A549 treated with CORT108297 at 1 μM for 4 hours (cell line): ENCODE measurements at places on chromosomes 4 and X. TPM values are rescaled to one million over a fixed set of nuclear protein-coding genes. Genes with fewer than 3 reads are reported as not detected.

ALB gene
- not detected in 5 replicates for total RNA-seq

SPANXA1 gene
- total RNA-seq = 0.16 to 0.42 TPM (median 0.18 TPM) in 3 of 5 replicates, not detected in the others

SMARCAD1 gene
- 10.0 to 14.2 TPM (median 12.2 TPM) in 5 replicates for total RNA-seq

UGT2B15 gene
- 0.05 to 0.07 TPM (median 0.05 TPM) in 4 of 5 replicates, not detected in the other for total RNA-seq

MSX1 gene
- total RNA-seq = 5.6 to 11.8 TPM (median 9.9 TPM) in 5 replicates

MUC7 gene
- total RNA-seq = not detected in 5 replicates

BEND4 gene
- 0.05 TPM in 1 of 5 replicates, not detected in the others for total RNA-seq

PRICKLE3 gene
- total RNA-seq = 15.1 to 22.0 TPM (median 20.1 TPM) in 5 replicates

UCHL1 gene
- 963 to 1,029 TPM (median 989 TPM) in 5 replicates for total RNA-seq

SMIM10 gene
- total RNA-seq = 0.05 to 0.14 TPM (median 0.08 TPM) in 5 replicates

TSPAN5 gene
- 14.6 to 17.8 TPM (median 15.6 TPM) in 5 replicates for total RNA-seq

PNMA6A gene
- 3.6 to 5.8 TPM (median 5.1 TPM) in 5 replicates for total RNA-seq

GK2 gene
- not detected in 5 replicates for total RNA-seq

CT45A10 gene
- total RNA-seq = 0.13 to 0.38 TPM (median 0.32 TPM) in 4 of 5 replicates, not detected in the other

GAGE12F gene
- total RNA-seq = not detected in 5 replicates

HHIP gene
- total RNA-seq = 0.57 to 1.0 TPM (median 0.64 TPM) in 5 replicates

F11 gene
- not detected in 5 replicates for total RNA-seq

FRAS1 gene
- total RNA-seq = 1.8 to 3.0 TPM (median 2.8 TPM) in 5 replicates

TBC1D1 gene
- total RNA-seq = 21.4 to 27.2 TPM (median 24.2 TPM) in 5 replicates

GLOD5 gene
- total RNA-seq = not detected in 5 replicates

GUCY1A1 gene
- total RNA-seq = not detected in 5 replicates

RPA4 gene
- 0.15 to 0.41 TPM (median 0.29 TPM) in 5 replicates for total RNA-seq

ADRA2C gene
- total RNA-seq = 5.9 to 11.6 TPM (median 11.3 TPM) in 5 replicates

MCUB gene
- total RNA-seq = 13.1 to 22.4 TPM (median 18.1 TPM) in 5 replicates

MAGEB10 gene
- not detected in 5 replicates for total RNA-seq

PLAC8 gene
- 0.42 to 1.4 TPM (median 0.86 TPM) in 5 replicates for total RNA-seq

ADH1C gene
- total RNA-seq = not detected in 5 replicates

IL13RA1 gene
- 44.5 to 58.2 TPM (median 49.6 TPM) in 5 replicates for total RNA-seq

SPOCK3 gene
- 0.13 to 0.25 TPM (median 0.16 TPM) in 5 replicates for total RNA-seq

AWAT2 gene
- not detected in 5 replicates for total RNA-seq

ITIH6 gene
- total RNA-seq = 0.01 to 0.02 TPM in 2 of 5 replicates, not detected in the others
